Cerebellum (tissue), 4 donors: ENCODE measurements at places on chromosomes 7 and 10. TPM values are rescaled to one million over a fixed set of nuclear protein-coding genes. Genes with fewer than 3 reads are reported as not detected.

Gene PTF1A
- total RNA-seq, result 4.4 TPM

Gene GJD4
- total RNA-seq, result not detected

Gene SYCE1
- total RNA-seq, result 2.4 TPM

Gene GPRIN2
- total RNA-seq, result 32.0 TPM

Gene SBDS
- total RNA-seq, result 32.6 TPM

Gene FAM25C
- not detected for total RNA-seq

Gene MBL2
- not detected for total RNA-seq

GRCh38 chr7:151722533-151722932, 154.4 kb downstream of the PRKAG2 start:
- DNase-seq, result no peak

- no peak for DNase-seq
Observed at GRCh38 chr7:51026341-51026740, 243.6 kb upstream of the GRB10 start.

DNA sequence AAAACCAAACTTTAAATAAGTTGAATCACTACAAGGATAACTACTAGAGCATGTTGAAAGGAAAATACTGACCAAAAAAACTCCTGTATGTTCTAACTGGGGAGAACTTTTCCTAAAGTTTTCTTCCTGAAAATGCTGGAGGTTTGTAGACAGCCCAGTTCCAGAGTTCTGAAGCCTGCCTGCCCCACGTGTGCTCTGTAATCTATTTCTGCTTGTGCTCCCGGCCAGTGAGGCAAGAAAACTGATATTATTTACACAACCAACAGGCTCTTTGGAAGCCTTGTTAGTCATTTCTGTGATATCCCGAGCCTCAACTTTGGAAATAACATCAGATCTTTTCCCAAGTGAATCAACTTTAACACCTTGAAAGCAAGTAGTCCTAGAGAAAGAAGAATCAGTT, 46.7 kb downstream of the ZFAND4 start:
- DNase-seq, result no peak

DNA sequence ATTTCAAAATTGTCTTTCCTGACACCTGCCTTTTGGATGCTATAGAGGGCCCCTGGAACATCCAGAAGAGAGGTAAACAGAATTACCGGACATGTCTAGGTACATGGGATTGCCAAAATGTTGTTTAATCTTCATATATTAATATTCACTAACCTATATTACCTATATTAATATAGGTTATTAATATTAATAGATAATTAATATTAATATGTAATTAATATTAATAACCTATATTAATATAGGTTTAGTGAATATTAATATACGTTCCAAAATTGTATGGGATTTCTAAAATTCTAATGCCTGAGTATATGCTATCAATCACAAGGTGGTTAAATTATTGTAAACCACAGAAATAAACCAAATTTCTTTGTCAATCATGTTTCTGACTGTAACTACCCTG, 17.4 kb downstream of the TOMM7 start:
- DNase-seq, result no peak

DNA sequence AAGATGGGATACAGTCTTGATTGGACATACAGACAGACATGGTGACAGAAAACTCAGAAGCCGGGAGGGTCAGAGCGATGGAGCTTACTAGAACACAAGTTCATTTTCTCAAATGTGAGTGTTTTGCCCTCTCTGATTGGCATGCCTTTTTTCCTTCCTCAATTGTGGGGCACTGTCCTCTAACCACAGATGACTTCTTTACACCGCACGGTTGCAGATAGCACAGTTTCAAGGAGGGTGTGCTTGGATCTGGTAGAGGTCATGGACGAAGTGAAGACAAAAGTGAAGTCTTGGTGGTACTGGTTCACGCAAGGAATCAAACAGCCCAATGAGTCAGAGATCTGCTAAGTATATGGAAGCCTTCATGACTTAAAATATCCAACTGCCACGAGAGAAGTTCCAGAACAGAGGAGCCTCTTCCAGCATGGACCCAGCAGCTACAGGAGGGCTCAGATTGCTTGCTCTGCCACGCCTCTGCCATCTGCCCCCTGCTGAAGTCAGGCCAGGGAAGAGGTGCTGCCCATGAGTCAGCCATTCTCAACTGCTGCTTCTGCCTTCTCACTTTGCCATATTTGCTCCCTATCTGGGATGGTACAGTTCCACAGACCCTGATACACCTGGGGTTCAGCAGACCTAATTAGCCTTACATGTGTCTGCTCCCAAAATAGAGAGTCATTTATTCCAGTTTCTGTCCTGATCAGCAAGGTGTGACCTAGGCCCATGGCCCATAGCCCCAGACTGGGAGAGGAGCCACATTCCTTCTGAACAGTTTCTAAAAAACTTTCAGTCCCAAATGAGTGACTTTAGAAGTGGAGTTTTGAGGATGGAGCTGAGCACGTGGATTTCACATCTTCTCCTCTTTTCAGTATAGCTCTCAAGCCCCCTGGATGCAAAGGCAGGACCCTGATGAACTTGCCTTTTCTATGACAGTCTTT, 413.8 kb downstream of the KCNMA1 start:
- no peak for DNase-seq

GRCh38 chr7:79406371-79406770, 47.1 kb downstream of the MAGI2 start:
- no peak for DNase-seq

GRCh38 chr7:143320620-143321019, 4.7 kb downstream of the CLCN1 start:
- no peak for DNase-seq

- no peak for DNase-seq
Observed at GRCh38 chr10:119428789-119429188, 113.7 kb downstream of the RGS10 start.

GRCh38 chr10:132624061-132624846, 86.7 kb downstream of the INPP5A start:
- DNase-seq, result no peak

DNA sequence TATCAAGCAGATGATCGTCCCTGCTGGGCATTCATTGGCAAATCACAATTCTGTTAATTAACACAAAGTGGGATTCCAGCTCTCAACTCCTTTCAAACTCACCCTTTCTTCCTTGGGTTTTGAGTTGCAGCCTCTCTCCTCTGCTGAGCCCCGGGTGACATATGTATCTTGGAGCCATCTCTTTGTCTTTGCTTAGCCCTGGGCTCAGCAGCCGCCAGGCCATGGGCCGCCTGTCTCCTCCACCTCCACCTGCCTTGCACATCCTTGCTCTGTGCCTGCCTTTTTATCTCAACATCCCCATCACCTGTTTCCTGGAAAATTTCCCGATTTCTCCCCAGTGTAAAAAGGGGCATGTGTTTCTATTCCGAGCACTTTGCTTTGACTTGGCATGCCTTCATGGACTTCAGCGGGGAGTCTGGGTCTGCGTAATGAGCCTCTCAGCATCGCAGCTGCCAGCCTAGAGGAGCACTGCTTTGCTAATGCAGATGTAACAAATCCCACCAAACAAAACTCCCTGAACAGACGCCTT, 141.3 kb upstream of the AGK start:
- peak; percentile 44 for DNase-seq

DNA sequence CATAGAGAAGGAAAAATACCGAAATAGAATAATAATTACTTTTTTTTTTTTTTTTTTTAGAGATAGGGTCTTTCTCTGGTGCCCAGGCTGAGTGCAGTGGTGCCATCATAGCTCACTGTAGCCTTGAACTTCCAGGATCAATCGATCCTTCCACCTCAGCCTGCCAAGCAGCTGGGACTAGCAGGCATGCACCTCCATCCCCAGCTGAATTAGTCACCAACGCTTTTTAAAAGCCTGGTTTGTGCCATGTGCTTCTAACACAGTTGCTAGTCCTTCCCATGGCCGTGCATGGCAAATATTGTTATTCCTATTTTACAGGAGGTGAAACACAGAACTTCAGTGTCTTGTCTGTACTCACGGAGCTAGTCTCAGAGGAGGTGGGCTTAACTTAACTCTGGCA, 23.2 kb downstream of the LYZL2 start:
- no peak for DNase-seq

DNA sequence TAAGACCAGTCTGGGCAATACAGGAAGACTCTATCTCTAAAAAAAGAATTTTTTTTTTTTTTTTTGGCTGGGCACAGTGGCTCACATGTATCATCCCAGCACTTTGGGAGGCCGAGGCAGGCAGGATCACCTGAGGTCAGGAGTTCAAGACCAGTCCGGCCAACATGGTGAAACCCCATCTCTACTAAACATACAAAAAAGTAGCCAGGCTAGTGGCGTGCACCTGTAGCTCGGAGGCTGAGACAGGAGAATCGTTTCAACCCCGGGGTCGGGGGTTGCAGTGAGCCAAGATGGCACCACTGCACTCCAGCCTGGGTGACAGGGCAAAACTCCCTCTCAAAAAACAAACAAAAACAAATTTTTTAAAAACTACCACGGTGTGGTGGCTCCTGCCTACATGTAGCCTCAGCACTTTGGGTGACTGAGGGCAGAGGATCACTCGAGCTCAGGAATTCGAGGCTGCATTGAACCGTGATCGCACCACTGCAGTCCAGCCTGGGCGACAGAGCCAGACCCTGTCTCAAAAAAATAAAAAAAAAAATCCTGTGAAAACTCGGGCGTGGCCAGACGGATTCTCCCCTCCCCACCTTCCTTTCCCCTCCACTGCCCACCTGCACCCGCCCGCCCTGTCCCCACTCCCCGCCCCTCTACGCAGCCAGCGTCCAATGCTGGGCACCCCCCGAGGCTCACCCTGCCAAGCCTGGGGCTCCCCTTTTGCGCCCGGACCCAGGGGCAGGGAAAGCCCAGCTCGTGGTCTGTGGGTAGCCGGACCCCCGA, 745 bp upstream of the ORAI2 start:
- no peak for DNase-seq

DNA sequence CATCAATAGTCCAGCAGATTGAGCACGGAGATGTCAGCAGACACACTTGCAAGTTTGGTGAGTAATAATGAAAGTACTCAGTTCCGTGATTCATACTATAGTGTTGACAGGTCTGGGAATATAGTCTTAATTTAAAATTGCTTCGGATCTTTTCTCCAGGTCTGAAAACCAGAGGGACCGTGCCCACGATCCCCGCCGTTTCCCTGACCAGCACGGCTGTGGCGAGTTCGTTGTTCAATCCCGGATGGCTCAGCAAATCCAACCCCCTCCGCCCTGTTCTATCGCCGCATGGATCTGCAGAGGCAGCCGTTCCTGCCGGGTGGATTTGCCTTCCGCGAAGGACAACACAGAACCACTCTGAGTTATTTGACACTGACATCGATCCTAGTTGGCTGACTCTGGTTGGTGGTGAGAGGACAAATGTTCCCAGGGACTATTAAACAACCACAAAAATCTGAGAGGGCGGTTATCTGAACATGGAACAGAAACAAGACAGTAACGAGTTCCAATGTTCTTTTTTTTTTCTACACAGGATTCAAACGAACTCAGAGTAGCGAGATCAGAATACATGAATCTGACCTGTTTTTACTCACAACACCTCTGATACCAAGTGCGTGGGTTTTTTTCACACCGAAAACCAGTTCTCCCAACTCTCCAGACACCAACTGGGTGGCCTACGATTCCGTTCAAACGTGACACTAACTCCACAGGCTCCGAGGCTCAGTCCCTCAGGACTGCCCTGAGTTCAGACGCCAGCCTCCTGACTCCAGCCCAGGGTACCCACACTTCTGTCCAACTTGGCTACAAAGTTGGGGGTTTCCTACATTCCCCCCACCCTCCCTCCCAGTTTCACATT, 52.7 kb downstream of the RBM17 start:
- DNase-seq, result no peak

DNA sequence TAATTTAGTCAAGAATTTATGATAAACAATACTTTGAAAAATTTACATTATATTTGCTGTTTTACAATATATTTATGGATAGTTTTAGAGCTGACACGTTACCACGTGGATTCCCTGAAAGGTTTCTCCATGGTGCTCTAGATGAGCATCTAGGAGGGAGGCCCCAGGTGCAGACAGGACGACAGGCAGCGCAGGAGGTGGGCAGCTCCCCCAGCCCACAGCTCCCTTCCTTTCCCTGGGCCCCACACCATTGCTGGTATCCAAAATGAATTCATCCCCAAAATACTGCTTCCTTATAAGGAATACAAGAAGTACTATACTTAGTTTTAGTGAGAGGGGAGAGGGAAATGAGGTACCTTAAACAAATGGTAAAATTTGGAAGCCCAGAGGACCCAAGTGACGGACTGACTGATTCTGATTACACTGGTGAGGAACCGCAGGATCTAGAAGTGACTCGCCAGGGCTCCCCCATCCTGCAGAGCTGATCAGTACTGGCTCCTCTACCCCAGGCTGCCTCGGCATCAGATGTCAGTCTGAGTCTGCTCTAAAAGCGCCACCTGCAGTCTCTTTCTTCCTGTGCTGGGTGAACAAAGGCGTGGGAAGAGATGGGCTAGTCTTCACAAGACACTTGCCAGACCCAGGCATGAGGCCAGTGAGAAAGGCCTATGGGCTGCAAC, 89.2 kb downstream of the DLG5 start:
- peak; percentile 20 for DNase-seq

DNA sequence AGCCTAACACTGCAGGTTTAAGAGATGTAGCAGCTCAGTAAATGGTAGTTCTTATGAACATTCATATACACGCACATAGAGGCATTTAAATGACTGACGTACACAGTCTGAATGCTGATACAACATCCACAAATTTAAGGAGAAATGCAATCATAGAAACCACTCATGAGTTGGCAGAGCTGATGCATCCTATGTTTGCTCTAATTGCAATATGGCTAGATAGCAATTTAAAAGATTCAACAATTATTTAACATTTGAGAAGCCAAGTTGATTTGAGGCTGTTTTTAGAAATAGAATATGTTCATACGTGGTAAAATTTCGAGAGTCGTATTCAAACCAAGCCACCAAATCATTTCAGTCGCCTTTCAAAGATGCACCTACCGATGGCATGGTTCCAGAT, 135.6 kb downstream of the PFKFB3 start:
- DNase-seq, result no peak

DNA sequence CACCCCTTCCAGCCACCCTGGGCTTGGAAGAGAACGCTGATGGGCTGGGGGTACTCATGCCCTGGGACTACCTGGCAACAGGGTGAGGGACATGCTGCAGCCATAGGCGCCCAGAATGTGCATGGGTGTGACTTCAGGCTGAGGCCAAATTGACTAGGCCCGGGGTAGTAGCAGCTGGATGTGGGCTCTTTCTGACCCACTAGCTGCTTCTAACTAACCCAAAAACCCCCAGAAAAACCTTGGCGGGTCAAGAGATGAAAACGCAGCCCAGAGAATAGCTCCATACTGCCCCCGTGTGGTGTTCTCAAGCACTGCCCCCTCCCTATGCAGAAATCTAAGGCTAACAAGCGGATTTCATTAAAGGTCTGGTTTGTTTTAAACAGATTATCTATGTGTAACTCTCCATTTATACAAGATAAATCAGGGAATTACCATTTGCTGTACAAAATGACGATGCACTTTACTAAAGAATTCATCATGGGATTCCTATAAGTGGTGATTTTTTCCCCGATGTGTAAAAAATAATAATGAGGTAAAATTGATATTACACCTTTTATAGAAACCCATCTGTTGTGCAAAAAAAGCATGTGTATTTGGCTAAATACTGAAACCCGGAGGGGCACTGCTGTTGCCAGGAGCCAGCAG, 4.2 kb downstream of the SMARCD3 start:
- peak; percentile 75 for DNase-seq

DNA sequence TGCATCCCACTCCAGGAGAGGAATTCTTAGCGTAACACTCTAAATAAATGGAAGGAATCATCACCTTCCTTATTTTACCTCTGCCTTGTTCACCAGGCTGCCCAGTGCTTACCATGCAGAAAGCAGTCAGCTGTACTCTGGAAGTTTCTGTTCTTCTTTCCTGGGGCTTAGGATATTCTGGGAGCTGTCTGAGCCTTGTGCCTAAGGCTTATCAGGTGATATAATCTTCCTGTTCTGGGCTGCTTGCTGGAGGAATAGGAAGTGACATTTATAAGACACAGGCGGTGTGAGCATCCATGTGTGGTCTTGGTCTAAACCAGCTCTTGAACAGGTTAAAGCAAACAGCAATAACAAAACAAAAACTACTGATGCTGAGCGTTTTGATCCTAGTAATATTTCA, 13.5 kb downstream of the KCTD7 start:
- no peak for DNase-seq
